ENCODE measurements at places on chromosomes 12 and 14.
A peak's percentile ranks its signal among the peaks of the same experiment; 100 is the strongest.

DNA sequence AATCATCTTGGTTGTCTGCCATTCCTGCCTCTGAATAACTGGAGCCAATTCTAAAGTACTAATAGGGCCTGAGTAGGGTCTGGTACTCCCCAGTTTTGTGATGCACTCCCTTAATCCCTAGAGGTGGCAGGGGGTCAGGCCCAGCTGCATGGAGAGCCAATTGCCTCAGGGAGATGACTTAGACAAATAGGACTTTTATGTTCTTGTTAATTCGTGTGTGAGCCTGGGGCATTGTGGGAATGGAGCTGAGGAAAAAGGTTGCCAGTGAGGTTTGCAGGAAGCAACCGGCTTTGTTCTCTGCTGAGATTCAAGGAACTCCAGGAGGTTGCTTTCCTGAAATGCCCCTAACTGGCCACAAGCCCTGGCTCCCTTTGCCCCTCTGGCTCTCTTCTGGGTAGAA, 6.8 kb upstream of the DCD start:
- DNase-seq: no peak

GRCh38 chr14:23356662-23357061, 4.0 kb upstream of the SLC22A17 start:
- no peak for DNase-seq

- no peak for DNase-seq
These were observed 79.1 kb downstream of the KCNK10 start for GRCh38 chr14:88243946-88244345.

DNA sequence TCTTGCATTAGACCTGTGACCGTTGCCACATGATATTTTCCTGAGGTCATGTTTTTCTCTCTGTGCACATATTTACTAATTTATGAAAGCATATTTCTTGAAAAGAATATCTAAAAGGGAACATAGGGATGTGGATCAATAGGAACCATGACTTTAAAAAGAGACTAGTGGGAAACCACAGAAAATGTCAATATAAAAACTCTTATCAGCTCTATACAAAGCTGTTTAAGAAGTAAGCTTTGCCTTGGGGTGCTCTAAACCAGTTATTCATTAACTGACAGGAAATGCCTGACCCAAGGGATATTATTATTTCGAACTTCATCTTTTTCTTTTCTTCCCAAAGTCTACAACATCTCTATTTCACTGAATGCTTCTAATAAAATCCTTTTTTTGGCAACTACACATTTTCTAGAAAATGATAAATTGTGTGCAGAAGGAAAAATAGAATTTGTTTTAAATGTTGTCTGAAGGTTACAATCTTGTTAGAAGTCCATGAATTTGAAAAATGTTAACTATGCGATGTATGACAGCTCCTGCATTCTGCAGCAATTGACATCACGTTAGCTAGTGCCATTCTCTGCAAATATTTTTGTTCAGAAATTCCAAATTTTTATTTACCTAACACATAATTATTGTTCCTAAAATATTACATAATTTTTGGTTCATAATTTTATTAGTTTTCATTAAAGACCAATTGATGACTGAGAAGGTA, 345.0 kb downstream of the SLC16A7 start:
- DNase-seq: no peak

GRCh38 chr12:57355734-57356133, 75.1 kb downstream of the R3HDM2 start:
- no peak for DNase-seq

- no peak for DNase-seq
These were observed 334.0 kb upstream of the FLRT2 start for GRCh38 chr14:85195872-85196477.

GRCh38 chr14:105470350-105471296, 4.0 kb upstream of the CRIP2 start:
- DNase-seq: no peak

DNA sequence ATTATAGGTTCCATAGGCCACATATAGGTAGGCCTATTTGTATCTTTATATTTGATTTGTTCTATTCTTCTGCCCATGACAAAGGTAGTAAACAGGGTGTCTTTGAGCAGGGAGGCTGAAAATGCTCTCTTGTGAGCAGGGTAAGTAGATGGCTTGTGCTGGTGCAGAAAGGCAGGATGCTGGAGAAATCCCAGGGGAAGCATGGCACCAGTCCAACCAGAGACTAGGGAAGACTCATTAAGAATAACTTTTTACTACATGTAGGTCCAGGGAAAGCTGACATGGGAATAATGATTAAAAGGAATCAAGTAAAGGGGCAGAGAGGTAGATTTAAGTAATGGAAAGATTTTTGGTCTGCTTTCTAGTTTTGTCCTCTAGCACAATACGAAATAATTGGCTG, 245.0 kb downstream of the RGS6 start:
- DNase-seq: no peak

GRCh38 chr12:87518481-87518880, 510.7 kb downstream of the C12orf50 start:
- DNase-seq: no peak

DNA sequence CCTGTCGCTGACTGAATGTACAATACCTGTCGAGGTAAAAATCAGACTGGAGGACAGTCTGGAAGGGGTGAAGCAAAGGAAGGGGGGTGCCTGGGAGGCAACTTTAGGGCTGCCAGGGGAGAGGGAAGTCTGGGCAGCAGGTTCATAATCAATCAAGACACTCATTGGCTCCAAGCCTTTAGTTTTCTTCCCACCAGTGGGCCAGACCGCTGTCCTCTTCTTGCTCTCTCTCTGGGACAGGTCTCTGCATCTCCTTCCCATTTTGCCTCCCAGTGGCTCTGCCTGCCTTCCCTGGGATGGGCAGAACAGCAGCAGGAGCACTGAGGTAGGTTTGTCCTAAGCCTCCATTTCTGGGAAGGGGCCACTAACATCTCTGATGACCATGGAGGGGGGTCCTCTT, 206.5 kb downstream of the TTC8 start:
- no peak for DNase-seq

GRCh38 chr12:2650261-2651067, 144.3 kb upstream of the FKBP4 start:
- no peak for DNase-seq

GRCh38 chr12:1197264-1198018, 206.4 kb downstream of the ERC1 start:
- no peak for DNase-seq

GRCh38 chr14:101937926-101938767, 26.2 kb upstream of the DYNC1H1 start:
- no peak for DNase-seq

- DNase-seq: no peak
These were observed 113.4 kb downstream of the CAPZA3 start for GRCh38 chr12:18851271-18851670.

DNA sequence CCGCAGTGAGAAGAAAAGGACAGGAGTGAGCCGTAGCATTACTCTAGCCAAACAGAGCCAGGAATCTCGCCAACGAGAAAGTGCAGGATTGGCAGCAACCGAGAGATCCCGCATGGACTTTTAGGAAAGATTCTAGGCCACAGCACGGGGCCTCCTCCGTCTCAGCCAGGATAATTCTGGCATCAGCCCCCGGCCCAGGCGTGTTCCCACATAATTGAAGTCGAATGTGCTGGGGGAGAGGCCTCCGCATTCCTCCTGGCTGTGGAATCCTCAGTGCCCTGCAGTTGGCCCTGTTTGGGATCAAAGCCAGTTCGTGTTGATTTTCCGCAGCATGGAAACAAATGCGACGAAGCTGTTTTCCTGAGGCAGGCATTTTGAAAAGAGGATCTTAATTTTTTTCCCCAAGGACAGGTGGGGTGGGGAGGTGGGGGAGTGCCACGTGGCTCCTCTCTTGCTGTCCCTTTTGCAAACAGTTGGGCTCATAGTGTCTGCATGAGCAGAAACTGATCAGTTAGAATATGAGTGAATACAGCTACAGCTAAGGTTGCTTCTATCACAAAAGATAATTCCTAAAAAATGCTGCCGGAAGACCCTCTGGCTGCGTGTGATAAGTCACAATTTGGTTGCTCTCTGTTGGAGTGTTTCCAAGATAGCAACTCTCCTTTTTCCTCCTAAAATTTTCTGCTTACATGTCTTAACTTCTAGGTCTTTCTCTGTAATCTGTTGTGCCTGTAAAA, 37.3 kb upstream of the ATXN2 start:
- no peak for DNase-seq

DNA sequence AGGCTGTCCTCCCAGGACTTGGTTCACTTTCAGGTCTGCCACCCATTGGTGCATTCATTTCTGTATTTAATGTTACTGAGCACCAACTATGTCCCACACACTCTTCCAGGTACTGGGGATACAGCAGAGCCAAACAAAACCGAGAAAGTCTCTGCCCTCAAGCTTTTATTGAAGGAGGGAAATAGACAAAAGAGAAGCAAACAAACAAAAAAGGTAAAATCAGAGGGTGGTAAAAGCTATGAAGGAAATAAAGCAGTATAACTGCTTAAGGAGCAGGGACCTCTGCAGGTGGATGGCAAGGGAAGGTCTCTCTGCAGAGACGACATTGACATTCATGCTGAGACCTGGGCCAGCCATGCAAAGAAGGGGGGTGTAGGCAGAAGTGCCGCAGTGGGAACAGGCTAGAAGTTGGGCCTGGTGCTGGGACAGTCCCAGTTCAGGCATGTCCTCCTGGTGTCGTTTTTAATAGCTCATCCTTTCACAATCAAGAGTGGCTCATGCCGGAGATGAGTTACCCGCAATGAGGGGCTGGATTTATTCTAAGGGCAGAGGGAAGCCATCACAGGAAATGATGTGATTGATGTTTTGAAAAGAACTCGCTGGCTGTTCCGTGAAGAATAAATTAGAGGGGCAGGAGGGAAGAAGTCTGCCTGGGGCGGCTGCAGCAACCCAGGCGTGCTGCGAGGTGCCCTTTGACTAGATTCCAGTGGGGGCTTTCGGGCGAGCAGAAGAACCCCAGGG, 72.8 kb downstream of the IRF2BPL start:
- DNase-seq: peak; percentile 59

GRCh38 chr14:40581264-40581663, 1025.4 kb upstream of the LRFN5 start:
- no peak for DNase-seq

- no peak for DNase-seq
These were observed 172.4 kb upstream of the GRIN2B start for GRCh38 chr12:14153803-14154202.

DNA sequence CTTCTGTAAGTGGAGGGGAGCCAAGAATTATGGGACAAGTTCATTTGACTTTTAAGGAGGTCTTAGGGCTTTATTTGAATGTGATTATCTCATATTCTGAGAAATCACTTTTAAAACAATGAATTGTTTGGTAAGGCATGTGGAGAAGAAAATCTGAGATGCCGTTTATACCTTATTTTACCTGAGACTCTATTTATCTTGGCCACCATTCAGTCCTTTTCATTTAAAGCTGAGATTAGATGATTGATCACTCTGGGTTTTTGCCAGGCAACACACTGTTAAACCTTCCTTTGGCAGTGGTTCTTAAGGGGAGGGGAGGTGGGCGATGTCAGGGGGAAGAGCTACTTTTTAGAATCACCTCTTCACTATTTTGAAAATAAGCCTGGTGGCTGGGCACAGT, 11.4 kb downstream of the CAND1 start:
- no peak for DNase-seq

- no peak for DNase-seq
These were observed 667.6 kb upstream of the TBX3 start for GRCh38 chr12:115351514-115352077.

GRCh38 chr14:52328276-52328675, 14.2 kb downstream of the PTGER2 start:
- DNase-seq: no peak

DNA sequence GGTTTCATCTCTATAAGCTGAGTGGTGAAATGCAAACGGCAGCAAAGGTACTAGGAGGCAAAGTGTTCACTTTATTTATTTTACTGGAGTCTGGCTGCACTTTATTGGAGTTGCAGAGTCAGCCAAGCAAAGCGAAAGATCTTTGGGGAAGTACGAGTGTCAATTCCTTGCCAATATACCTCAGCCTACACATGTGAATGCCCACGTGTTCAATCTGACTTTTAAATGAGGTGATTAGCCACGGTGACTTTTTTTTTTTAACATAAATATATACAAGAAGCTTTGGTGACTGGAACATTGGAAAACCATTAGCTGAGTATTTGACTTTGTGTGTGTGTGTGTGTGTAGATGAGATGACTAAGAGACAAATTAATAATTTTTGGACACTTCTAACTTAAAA, 178.8 kb downstream of the NTS start:
- no peak for DNase-seq

DNA sequence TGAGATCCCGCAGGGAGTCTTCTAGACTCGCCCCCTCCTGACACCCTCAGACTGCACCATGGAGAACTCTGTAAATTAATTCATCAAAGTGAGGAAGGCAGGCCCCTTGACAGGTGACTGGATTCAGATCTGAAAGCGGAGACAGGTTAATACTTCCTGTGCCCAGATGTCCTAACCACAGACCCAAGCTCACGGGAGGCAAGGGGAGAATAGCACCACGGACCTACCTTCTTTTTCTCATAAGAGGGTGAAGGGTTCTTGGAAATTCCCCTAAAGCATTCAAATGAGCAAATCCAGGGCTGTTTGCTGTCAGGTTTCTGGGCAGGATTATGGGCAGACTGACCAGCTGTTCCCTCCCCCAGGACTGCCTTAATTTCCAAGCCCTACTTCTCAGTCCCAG, 170.0 kb downstream of the ZFP36L1 start:
- DNase-seq: no peak

DNA sequence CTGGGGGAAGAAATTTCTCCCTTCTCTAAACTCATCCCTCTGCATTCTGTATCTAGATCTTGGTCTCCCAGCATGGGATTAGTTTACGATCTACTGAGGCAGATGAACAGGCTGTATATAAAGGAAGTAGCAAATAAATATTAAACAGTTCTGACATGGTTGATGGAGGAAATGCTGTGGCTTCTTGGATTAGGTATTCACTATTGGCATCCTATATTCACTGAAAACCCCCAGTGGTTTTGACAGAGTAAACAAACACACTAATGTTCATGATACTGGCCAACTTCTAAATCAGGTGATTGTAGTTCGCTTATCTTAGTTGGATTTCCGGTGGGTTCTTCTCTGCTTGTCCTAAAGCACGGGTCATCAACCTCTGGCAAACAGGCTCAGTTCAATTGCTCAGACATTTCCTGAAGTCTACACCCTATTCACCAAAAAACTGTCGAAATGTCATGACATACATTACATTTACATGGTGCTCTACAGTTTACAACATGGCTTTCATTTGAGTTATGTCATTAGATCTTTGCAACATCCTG, 433.9 kb downstream of the EGLN3 start:
- no peak for DNase-seq

DNA sequence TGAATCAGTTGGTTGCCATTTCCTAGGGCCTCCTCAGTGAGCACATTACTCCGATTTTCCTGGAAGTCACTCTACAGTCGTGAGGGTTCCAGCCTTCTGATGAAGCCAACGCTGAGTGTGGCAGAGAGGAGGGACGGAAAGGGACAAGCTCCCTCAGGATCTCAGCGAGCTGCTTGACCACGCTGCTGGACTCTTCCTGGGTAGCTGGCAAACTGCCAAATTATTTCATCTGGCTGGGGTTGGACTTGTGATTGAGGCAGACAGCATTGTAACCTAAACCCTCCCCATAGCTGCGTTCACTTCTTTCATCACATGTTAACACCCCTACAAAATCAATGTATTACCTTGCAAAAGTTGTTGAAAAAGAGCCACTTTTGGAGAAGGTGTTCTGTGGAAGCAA, 69.6 kb upstream of the CHST11 start:
- DNase-seq: no peak

GRCh38 chr12:94594443-94594825, 55.9 kb downstream of the TMCC3 start:
- no peak for DNase-seq

- DNase-seq: no peak
These were observed 56.9 kb downstream of the ACTN1 start for GRCh38 chr14:68922201-68922621.
